GM13977 (cell line): ENCODE measurements at places on chromosomes 13 and 19.

DNA sequence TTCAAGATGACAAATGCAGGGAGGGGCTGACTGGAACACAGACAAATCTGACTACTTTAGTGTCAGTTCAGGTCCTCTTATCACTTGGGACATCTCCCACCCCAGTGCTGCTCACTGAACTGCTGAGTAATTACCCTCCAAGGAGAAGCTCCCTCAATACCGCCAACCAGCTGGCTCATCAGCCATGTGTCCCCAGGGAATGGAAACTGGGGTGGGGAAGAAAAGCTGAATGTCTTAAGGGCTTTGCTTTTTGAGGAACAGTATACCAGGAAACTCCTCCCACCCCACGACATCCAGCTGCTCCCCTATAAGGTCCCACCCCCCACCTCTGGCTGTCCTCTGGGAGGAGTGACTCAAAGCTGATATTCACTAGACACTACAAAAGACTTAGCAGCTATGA is 2.0 kb downstream of the ZNF823 start:
- DNase-seq, result peak; percentile 44

- no peak for DNase-seq
Measured at GRCh38 chr13:41502031-41502430, 44.7 kb downstream of the RGCC start.

DNA sequence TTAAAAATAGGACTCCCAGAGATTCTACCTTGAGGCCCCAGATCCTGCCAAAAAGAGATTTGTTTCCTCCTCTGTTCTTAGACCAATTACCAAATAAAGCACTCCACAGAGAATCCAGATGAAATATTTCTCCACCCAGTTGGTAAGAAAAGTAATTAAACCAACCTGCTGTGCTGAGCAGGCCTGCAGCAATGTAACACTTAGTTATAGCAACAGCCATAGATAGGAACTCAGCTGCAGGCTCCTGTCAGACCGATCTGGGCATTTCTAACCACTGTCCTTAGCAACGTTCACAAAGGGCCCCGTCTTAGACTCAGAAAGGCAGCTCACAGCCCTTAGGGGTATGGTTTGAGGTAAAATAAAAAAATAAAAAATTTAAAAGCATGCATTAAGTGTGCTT is 271.1 kb downstream of the KCNRG start:
- no peak for DNase-seq

GRCh38 chr19:12543855-12544254 is 7.4 kb downstream of the ZNF564 start:
- DNase-seq, result no peak

- no peak for DNase-seq
Measured at GRCh38 chr19:56377105-56377924, 16.0 kb downstream of the ZNF582 start.

DNA sequence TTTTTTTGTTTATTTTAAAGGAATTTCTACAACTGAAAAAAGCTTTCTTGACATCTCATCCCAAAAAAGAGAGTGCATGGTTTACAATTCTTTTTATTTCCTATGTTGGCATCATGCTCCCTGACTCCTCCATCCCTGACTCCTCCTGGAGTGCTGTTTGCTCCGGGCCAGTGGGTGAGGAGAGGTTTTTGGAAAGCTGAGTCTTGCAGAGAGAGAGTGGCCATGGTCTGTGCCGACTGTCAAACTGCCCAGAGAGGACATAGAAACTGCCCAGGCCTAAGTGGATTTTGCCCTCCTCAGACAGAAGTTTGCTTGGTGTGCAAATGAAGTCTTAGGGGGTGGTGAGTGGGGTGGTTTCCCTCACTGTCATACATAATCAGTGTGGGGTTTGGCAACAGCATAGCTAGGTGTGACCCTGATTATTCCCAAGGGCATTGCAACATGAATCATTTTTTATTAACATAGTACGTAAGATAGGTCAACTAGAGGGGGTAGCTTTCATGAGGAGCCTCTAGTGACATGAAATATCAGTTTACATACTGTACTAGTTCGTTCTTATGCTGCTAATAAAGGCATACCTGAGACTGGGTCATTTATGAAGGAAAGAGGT is 179.8 kb upstream of the UBL3 start:
- no peak for DNase-seq

- no peak for DNase-seq
Measured at GRCh38 chr13:32248801-32249200, 66.4 kb downstream of the ZAR1L start.

DNA sequence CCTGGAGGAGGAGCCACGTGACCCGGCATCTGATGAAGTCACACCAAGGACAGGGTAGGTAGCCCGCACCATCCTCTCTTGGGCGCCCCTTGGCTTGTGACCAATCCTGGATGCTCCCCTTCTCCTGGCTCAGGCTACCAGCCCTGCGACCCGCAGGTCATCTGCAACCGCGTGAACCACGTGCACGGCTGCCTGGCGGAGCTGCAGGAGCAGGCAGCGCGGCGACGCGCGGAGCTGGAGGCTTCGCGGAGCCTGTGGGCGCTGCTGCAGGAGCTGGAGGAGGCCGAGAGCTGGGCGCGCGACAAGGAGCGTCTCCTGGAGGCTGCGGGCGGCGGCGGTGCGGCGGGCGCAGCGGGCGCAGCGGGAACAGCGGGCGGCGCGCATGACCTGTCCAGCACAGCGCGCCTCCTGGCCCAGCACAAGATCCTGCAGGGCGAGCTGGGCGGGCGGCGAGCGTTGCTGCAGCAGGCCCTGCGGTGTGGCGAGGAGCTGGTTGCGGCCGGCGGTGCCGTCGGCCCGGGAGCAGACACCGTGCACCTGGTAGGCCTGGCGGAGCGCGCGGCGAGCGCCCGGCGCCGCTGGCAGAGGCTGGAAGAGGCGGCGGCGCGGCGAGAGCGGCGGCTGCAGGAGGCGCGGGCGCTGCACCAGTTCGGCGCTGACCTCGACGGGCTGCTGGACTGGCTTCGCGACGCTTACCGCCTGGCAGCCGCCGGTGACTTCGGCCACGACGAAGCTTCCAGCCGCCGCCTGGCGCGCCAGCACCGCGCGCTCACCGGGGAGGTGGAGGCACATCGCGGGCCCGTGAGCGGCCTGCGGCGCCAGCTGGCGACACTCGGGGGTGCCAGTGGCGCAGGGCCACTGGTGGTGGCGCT is 45.9 kb downstream of the SPTBN4 start:
- no peak for DNase-seq

GRCh38 chr19:45008552-45008951 is 7.3 kb downstream of the RELB start:
- DNase-seq, result no peak

- no peak for DNase-seq
Measured at GRCh38 chr13:110182003-110182402, 125.0 kb downstream of the COL4A1 start.

DNA sequence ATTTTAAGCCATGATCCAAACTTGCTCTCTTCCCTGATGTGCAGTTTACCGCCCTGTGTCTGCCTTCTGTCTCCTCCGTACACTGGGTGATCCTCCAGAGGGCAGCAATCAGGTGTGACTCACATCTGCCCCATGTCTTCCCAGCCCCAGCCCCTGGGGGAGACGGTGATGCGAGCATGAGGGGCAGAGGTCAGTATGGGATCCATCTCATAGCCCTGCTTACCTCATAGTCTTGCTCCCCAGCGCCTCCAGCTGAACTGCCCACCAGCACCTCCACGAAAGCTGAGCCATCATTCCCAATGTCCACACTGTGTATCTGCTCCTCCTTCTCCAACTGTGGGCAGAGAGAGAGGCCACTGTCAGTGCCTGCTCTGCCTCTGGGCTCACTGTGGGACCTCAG is 14.6 kb downstream of the XRCC1 start:
- no peak for DNase-seq

- no peak for DNase-seq
Measured at GRCh38 chr13:50783717-50784290, 59.7 kb downstream of the DLEU7 start.

GRCh38 chr19:50512112-50512998 is 1.4 kb downstream of the ASPDH start:
- no peak for DNase-seq

DNA sequence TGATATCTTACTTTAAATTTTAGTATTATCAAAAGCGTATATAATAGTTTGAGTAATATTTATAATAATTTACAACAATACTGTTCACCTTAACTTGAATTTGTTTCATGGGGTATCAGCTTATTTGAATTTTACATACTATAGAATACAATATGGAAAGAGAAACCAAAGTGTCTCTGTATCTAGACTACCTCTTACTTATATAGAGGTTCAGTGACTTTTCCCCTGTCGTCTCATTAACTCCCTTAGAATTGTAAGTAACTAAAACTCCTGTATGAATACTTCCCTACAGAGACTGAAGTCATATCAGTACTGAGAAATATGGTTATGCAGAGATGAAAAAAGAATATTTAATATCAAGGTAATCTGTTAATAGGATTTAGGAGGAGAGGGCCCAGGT is 26.8 kb downstream of the COG6 start:
- DNase-seq, result no peak

DNA sequence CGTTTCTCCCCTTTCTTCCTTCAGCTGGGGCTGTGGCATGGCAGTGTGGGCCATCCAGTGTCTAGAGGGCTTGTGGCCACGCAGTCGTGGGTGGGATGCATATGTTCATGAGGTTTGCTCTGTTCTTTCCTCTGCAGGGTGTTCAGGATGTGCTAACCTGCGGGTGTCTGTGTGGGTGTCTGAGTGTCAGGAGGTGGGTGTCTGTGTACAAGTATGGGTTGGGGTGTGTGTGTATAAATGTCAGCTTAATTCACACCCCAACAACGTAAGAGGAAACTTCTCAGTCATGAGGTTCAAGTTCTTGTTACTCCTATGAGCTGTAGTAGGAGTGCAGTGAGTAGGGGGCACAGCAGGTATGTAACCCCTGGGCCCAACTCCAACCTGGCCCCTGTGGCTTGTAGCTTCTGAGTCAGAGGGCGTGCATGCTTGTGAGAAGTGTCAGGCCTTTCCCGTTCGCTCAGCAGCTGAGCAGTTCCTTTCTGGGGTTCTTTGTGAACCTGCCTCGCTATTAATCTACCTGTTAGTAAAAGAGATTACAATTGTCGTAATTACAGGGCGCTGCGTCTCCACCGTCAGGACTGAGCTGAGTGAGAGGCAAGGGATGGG is 49.1 kb downstream of the NFIX start:
- DNase-seq, result no peak

DNA sequence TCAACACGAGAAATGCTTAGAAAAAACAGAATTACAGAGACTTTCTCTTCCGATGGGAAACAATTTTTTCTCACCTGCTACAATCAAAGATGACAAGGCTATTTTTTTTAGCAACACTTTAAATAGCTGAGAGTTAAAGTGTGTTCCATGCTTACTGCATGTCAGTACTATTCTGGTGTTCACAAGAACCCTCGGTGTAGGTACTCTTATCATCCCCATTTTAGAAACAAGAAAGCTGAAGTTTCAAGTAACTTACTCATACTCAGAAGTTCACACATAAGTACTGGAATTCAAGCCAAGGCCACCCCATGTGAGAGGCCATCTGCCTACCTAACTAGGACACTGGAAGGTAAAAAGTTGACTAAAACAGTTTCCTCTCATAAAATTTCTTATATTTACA is 9.0 kb upstream of the TNFRSF19 start:
- peak; percentile 49 for DNase-seq

DNA sequence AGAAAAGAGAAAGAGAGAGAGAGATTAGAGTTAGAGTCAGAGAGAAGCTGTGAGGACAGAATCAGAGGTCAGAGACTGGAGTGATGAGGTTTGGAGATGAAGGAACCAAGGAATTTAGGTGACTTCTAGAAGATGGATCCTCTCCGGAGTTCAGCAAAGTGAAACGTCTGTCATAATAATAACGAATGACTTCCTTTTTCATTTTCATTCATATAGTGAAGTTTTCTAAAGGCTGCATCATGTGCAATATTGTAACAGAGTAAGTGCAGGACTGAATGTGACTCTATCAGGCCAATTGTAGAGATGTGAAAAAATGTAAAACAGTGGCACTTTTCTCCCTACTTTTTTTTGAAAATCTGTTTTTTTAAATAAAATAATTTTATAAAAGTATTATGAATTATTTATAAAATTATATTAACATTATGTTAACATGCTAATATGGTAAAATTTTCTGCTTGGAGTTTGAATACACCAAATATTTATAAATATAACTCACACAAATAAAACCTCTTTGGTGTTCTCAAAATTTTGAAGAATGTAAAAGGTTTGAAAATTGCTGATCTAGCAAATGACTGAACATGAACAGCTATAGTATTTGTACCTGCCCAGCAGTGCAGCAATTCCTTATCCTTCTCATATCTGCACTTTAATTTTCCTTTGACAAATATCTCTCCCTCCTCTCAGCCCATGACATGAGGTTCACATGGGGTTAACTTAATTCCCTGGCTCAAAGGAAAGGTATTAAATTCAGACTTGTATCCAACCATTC is 4.2 kb upstream of the TNFSF11 start:
- peak; percentile 45 for DNase-seq

- DNase-seq, result no peak
Measured at GRCh38 chr13:44188257-44188656, 185.4 kb upstream of the SERP2 start.

DNA sequence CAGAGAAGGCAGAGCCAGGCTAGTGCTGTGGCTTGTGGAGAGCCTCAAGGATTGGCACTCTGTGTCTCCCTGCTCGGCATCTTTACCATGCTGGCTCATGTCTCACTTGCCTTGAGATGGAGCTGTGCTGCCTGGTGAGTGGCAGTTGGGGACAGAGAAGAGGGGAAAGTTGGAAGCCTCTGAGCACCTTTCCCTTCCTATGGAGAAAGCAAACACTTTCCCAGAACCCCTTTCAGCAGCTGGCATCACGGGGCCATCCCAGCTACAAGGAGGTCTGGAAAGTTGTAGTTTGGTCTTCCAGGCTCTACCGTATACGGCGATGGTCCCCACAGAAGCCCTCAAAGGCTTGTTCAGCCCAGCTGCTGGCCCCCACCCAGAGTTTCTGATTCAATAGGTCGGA is 58.7 kb downstream of the DPF1 start:
- no peak for DNase-seq
